ENCODE measurements at places on chromosomes 2 and 18.

DNA sequence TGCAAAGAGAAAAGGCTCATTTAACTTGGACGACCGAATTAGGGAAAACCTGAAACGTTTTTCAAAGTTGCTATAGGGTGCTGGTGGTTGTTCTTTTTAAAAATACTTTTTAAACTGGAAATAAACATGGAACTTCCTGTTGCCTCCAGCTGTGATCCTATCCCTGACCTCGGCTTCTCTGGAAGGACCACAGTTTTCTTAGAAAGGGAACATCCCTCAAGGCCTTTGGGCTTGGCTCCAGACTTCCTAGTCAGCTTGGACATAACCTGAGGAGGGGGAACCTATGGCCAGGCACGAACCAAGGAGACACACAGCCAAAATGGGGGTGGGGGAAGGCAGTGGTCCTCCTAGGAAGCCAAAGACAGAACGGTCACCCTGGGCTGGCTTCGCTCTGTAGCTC is 57.7 kb downstream of the CENPO start:
- no peak for DNase-seq

DNA sequence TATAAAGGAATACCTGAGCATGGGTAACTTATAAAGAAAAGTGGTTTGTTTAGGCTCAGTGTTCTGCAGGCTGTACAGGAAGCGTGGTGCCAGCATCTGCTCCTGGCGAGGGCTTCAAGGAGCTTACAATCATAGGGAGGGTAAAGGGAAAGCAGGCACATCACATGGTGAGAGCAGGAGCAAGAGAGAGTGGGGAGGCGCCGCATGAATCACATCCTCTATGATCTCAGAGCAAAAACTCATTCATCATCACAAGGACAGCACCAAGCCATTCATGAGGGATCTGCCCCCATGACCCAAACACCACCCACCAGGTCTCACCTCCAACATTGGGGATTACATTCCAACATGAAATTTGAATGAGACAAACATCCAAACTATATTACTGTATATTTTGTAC is 32.5 kb downstream of the R3HDM1 start:
- DNase-seq: peak; percentile 50

GRCh38 chr18:23302851-23303527 is 150.1 kb upstream of the RIOK3 start:
- no peak for DNase-seq

GRCh38 chr18:5771343-5771742 is 124.0 kb downstream of the TMEM200C start:
- DNase-seq: no peak

- DNase-seq: no peak
Measured at GRCh38 chr18:70299393-70299792, 10.5 kb downstream of the SOCS6 start.

- no peak for DNase-seq
Measured at GRCh38 chr2:42116195-42117181, 52.7 kb upstream of the EML4 start.

- no peak for DNase-seq
Measured at GRCh38 chr2:5548991-5549715, 143.0 kb upstream of the SOX11 start.

DNA sequence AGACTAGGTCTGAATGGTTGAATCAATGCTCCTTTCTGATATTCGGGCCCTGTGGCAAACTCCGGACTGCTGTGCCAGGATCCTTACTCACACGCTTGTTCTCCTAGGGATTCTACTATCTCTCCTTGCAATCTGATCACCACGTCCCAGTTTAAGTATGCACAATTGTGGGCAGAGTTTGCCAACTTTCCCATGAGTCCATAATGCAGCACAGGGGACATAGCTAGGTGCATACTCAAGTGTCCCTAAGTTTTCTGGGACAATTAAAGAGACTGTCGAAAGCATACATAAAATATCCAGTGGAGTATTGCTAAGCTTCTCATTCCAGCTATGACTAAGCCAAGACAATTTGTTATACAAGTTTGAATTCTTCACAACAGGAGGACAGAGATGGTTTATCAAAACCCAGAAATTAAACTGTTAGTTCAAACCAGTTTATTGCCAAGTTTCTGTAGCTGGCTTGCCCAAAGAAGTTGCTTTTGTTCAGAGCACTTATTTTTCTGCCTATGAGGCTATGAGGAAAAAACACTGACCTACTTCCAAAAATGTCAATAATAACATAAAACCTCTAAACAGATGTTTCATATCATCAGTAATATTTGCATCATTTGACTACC is 136.1 kb downstream of the EXOC6B start:
- DNase-seq: no peak

DNA sequence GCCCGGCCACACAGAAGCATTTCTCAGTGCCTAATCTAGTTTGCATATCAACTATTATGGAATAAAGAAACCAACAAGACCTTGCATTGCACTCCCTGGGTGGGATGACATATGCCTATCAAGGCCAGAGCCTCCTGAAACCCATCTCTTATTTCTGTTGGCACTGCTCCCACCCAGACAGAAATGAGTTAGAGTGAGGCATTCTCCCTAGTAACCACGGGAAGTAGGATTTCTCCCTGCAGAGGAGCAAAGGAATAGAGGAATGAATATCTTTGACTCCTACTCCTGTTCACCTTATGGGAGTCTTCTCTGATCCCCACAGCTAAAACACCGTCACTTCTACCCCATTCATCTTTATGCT is 24.2 kb upstream of the SCYGR1 start:
- DNase-seq: no peak

- no peak for DNase-seq
Measured at GRCh38 chr2:85308896-85309555, 18.8 kb downstream of the TGOLN2 start.

DNA sequence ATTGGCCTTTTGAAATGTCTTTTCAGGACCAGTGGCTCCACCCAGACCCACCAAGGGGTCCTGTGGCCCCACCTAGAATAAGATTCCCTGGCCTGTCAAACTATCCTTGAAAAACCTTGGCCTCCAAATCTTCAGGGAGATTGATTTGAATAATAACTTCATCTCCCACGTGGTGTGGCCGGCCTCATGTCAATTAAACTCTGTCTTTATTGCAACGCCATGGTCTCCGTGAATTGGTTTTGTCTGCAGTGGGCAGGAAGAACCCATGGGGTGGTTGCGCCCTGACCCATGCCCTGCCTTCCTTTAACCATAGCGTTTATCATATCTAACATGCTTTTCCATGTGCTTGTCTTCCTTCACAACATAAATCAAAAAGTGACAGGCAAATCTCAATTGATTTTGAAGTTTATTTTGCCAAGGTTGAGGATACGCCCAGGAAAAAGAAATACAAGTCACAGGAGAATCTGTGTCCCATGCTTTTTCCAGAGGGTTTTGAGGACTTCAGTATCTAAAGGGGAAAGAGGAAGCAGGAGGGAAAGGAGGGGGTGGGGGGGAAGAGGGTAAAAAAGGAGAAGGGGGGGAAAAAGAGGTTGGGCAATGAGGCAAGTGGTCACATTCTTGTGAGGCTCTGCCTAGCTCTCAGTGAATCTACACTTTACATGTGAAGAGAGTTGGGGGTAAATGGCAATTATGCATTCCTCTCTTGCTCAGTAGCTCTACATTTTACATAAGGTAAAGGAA is 66.5 kb upstream of the CABLES1 start:
- no peak for DNase-seq

DNA sequence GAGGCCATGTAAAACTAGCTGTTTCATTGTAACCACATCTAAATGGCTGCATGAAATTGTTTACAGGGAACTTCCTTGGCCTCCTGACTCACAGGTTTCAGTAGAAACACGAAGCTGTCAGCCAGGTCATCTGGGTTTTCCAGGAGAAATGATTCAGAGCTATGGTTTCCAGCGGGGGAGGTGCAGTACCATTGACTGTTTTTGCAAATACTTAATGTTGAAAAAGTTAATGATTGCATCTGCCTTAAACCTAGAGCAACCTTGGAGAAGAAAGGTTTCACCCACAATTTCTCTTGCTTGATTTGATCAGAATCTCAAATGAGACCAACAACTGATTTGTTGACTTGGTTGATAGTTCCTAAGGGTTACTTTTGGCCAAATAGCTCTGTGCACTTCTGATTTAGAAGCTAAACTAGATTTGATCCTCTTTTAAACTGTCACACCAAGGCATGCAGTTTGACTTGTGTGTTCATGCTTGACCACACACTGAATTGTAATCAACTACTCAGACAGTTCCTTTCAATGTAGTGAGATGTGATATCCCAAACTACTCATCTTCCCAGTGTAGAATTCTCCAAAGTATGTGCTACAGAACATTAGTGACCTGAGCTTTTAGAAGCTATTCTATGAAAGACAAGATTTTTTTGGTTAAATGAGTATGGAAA is 193.5 kb upstream of the CHST9 start:
- no peak for DNase-seq

DNA sequence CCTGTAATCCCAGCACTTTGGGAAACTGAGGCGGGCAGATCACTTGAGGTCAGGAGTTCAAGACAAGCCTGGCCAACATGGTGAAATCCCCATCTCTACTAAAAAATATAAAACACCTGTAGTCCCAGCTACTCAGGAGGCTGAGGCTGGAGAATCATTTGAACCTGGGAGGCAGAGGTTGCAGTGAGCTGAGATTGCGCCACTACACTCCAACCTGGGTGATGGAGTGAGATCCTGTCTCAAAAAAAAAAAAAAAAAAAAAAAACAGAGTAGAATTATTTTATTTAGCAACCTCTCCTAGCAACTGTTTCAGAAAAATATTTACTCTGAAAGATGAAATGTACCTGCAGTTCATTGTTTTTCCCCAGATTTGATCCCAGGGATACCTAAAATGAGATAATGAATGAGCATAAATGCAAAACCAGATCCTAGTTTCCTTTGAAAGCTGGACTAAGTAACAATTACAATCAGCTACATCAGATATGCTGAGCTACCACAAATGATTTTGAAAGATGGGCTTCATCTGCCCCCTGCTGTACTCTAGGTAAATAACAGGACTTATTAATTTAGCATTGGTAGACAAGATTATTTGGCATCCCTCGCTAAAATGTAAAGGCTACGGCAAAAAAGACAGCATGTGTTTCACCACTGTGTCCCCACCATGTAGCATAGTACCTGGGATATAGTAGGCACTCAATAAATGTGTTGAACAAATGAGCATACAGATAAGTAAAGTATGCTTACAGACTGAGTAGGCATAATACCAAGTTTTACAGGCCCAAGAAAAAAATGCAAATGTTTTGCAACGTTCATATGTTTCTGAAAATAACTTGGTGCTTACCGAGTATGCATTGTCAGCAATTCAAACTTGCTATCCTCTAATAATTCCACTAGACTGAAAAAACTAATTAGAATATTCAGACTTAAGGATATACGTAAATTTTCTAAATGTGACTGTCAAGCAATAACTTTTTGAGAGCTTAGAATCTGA is 102.5 kb downstream of the ATL2 start:
- no peak for DNase-seq

DNA sequence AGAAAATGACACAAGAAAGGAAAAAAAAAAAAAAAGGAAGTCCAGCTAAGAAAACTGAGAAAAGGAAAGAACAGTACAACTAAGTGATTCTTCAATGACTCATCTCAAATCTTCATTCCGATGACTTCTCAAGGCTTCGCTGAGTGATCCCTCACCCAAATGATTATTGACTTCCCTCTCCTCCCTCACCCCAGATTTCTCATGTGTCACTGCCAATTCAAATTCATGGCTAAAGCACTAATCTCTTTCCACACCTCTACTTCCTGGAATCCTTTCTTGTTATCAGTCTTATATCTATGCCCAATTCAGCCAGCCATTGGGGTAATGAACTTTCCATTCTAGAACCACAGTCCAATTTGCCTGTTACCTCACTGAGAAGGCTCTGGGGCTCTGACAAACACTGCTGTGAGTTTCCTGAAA is 7.2 kb upstream of the ABCB11 start:
- no peak for DNase-seq

DNA sequence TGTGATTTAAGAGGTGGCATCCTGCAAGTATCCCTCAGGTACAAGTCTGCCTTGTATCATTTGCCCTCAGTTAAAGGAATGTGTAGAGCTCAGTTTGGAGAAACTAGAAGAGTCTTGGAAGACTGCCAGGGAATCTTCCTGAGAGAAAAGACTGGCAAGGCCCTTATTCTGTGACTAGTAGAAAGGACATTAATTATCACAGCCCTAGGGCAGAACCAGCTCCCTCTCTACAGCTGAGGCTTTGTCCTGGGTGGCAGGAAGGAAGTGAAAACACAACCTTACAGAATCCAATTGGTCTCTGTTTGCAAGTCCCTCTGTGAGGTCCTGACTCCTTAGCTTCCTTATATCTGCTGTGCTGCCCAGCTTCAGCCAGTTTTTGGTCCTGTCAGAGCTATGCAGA is 385.9 kb upstream of the CYRIA start:
- no peak for DNase-seq

- DNase-seq: no peak
Measured at GRCh38 chr18:22734105-22734661, 198.9 kb upstream of the RBBP8 start.

DNA sequence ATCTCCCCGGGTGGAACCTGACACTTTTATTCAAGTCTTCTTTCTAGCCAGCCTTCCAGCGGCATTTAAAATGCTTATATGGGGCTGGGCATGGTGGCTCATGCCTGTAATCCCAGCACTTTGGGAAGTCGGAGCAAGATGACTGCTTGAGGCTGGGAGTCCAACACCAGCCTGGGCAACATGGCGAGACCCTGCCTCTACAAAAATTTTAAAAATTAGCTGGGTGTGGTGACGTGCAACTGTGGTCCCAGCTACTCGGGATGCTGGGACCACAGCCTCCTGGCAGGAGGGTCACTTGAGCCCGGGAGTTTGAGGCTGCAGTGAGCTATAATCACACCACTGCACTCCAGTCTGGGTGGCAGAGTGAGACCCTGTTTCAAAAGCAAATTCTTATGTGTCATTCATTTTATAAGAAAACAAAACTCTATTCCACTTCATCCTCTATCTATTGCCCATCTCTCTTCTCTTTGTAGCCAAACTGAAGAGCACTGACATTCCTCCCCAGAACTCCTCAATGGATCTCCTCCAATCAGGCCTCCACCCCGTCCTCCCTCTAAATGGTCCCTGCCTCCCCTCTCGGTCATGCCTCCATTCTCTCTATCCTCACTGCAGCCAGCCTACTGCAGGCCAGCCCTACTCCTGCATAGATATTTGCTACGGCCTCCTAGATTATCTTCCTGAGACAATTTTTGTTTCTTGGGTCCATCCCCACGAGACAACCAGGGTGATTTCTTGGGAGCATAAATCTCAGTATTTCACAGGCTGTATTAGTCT is 18.0 kb upstream of the RHOB start:
- DNase-seq: peak; percentile 29

GRCh38 chr2:62741127-62741526 is 35.6 kb downstream of the EHBP1 start:
- no peak for DNase-seq

DNA sequence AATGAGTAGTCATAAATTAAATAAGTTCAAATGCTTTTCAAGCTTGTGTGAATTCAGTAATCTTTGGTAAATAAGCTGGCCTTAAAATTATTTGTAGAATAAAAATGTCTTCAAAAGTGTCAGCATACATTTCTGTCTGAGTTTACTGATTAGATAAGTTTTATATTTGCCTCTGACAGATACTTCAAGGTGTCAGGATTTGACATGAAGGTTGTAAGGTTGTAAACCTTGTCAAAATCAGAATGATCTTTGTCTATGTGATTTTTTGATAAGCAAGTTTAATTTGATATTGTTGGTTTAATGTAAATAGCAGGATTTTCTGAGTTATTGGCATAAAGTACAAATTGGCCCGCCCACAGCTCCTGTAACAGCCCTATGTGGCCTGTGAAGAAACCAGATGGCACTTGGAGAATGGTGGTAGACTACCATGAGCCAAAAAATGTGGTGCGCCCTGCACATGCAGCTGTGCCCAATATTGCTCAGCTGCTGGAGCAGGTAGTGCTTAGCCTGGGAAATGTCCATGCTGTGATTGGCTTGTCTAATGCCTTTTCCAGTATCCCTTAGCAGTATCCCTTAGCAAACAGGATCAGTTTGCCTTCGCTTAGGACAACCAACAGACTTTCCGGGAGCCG is 188.0 kb upstream of the SPHKAP start:
- DNase-seq: no peak
